Activated CD4-positive, alpha-beta T cell treated with anti-CD3 and anti-CD28 coated beads, Interleukin-2, amount 50 U/mL, for 48 hours (primary cell): ENCODE measurements at places on chromosomes 3 and 15.

- no peak for DNase-seq
Observed at GRCh38 chr3:27022096-27022761, 347.0 kb downstream of the NEK10 start.

DNA sequence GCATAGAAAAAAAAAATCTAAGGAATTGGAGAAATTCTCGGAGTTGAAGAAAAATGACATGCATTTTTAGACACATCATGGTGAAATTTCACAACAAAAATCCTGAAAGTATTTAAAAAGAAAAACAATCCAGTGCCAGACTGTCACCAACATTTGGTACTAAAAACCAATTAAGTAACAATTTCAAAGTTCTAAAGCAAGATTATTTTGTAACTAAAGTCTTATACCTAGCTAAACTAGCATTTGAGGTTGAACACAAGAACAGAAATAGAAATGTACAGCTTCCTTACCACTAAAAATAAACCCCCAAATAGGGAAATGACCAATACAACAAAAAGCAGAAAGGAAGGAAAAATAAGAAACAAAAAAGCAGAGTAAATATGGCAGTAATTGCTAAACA, 11.9 kb downstream of the TOMM70 start:
- DNase-seq = no peak

GRCh38 chr3:189710620-189711402, 79.6 kb downstream of the TP63 start:
- DNase-seq = no peak

DNA sequence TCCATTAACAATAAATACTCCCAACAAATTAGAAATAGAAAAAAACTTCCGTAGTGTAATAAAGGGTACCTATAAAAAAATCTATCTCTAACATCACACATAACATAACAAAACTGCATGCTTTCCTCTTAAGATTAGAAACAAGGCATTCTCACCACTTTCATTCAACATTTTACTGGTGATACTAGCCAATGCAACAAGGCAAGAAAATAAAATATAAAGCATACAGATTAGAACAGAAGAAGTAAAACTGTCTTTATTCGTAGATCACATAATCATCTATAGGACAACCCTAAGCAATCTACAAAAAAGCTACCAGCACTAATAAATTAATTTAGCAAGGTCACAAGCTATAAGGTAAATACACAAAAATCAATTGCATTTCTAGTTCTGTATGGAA, 107.1 kb downstream of the PLD1 start:
- no peak for DNase-seq

DNA sequence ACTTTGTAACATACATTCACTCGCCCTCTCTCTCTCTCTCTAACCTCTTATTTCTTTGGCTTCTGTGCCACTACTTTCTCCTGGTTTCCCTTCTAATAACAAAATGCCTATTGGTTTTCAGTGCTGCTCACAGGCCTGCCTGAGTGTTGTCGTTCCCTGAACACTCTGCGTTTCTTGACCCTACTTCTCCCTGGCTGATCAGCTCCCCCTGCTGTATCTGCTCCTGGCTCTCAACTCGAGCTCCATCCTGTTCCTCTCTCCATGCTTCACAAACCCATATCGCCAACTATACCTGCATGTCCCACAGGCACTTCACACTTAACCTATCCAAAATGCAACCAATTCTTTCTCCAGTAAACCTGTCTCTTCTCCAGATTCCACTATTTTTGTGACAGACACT, 111.4 kb downstream of the OPA1 start:
- DNase-seq = no peak

DNA sequence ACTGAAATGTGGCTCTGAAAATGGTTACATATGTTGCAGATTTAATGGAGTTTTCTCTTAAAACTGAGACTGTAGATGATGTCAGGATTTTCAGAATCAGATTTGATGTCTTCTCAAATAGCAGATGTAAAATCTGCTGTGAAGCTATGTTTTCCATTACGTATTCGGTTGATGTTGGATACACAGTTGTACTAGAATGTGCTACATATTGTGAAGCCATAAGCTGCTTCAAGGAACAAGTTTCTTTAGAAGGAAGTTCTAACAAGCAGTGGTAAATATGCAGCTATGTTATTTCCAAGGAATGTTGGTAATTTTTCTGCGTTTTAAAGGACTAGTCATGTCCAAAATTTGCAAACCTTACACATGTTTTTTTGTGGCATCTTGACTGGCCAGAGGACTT, 197.7 kb downstream of the RBMS3 start:
- no peak for DNase-seq

GRCh38 chr15:89783861-89784685, 7.9 kb downstream of the MESP2 start:
- no peak for DNase-seq

DNA sequence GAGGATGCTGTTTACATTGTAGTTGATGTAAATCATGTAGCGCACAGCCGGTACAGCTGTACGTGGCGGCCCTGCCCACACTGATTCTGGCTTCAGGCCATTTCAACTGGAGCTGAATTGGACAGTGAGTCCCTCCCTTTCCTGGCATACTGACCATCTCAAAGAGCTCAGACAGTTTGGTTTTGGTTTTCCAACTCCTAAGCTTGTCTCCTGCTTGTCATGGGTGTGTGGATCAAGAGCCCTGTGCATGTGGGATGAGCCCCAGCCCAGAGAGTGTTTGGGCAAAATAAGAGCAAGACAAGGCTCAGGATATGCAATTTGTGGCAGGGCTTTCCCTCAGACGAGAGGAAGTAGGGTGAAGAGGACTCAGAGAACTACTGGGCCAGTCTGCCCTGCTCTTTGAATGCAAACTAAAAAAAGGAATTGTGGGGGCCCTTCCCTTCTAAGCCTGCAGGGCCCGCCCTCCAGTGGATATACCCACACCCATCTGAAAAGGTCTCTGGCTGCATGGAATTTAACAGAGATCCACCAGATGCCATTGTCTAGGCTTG, 13.3 kb downstream of the ITGA11 start:
- DNase-seq = no peak

GRCh38 chr3:14570089-14570488, 29.9 kb upstream of the GRIP2 start:
- no peak for DNase-seq

- DNase-seq = no peak
Observed at GRCh38 chr15:65101891-65102708, 12.9 kb downstream of the UBAP1L start.

- DNase-seq = no peak
Observed at GRCh38 chr15:25774871-25775270, 88.3 kb downstream of the ATP10A start.

DNA sequence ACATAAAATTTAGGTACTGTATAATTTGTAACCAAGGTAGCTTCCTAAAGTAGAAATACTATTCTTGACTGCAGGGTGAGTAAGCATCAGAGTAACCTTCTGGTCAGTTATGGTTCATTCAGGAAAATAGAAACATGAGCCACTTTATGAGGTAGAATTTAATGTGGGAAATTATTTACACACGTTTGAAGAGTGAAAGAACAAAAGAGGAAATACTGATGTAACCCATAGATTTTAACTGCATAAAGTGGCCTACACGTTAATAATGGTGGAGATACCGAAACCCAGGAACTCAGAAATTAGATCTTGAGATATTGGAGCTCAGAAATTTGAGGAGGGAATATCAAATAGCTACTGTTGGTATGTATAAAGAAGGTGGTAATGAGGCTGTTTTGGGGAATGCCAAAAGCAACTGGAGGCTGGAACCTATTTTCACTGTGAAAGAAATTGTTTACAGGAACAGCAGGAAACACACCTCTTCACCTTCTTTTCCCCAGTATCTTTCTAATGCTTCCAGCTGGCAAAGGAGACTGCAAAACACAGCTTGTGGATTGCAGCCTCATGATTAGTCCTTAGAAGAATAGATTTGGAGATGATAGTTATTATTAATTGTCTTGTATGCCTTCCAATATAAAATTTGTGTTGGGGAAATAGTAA, 216.1 kb downstream of the DOCK3 start:
- no peak for DNase-seq
